ENCODE measurements at places on chromosomes 3 and 15.

GRCh38 chr15:67082007-67082536, 16.7 kb downstream of the SMAD3 start:
- DNase-seq: no peak
- H3K27ac ChIP-seq: no peak overlapping the region
- no peaks in the 10 kb centered on the region for H3K36me3 ChIP-seq
- no peak overlapping the region for H3K4me3 ChIP-seq
- H3K4me1 ChIP-seq: peaks cover 31% of the 10 kb centered on the region

DNA sequence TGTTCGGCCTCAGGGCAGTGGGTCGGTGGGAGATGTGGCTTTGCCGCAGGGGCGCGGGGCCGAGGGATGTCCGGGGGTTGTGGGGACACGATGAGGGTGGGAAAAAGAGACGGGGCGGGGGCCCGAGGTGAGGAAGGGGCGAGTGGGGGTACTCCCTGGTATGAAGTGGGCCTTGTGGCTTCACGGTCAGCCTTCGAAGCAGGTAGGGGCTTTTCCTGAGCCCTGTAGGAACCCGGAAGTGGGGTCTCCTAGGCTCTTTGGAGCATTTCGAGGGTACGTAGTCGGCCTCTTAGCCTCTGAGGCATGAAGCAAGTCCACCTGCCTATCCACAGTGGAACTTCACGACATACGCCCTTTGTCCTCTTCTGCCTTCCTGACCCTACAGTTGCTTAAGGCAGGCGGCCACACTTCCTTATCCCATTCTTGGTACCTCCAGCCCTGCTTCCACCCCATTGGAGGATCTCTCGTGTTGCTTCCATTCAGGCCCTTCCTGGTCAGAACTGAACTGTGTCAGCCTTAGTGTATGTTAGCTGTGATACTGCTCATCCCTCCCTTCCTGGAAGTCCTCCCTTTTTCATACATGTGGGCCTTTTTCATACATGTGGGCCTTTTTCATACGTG, 389 bp downstream of the ARPC4 start:
- no peaks in the 10 kb centered on the region for H3K27me3 ChIP-seq
- peak overlapping the region; percentile 91 for H3K4me3 ChIP-seq
- H3K36me3 ChIP-seq: peaks cover 32% of the 10 kb centered on the region
- H3K4me1 ChIP-seq: peaks cover 24% of the 10 kb centered on the region

- H3K27ac ChIP-seq: no peak overlapping the region
- peaks cover 8% of the 10 kb centered on the region for H3K4me1 ChIP-seq
- H3K27me3 ChIP-seq: no peaks in the 10 kb centered on the region
- H3K4me3 ChIP-seq: no peak overlapping the region
- H3K36me3 ChIP-seq: no peaks in the 10 kb centered on the region
These were observed 13.7 kb downstream of the FAM107A start for GRCh38 chr3:58563386-58564035.

- H3K27me3 ChIP-seq: no peaks in the 10 kb centered on the region
- no peaks in the 10 kb centered on the region for H3K36me3 ChIP-seq
- DNase-seq: peak; percentile 25
- peak overlapping the region; percentile 21 for H3K4me3 ChIP-seq
- no peak overlapping the region for H3K27ac ChIP-seq
- H3K4me1 ChIP-seq: peaks cover 4% of the 10 kb centered on the region
These were observed 159.5 kb downstream of the TP63 start for GRCh38 chr3:189790658-189791057.

DNA sequence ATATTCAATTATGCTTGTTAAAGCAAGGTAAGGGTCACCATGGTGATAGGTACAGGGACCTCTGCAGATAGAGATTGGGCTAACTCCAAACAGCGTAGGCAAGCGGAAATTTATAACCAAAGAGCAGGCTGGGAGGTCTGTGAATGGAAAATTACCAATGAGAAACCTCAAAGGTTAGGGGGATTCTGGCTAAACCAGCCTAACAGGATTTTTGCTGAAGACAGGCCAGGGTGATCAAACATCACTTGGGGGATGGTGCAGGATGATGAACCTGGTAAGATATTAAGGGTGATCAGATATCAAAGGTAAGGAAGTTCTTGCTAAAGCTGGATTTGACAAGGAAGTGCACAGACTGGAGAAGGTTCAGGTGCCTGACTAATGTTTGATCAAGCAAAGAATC, 35.3 kb upstream of the SNRPN start:
- H3K4me3 ChIP-seq: no peak overlapping the region
- DNase-seq: no peak
- H3K36me3 ChIP-seq: no peaks in the 10 kb centered on the region
- H3K27me3 ChIP-seq: no peaks in the 10 kb centered on the region
- no peak overlapping the region for H3K27ac ChIP-seq
- no peaks in the 10 kb centered on the region for H3K4me1 ChIP-seq

GRCh38 chr15:55916666-55917409, 76.6 kb downstream of the NEDD4 start:
- H3K4me3 ChIP-seq: no peak overlapping the region
- DNase-seq: no peak
- no peaks in the 10 kb centered on the region for H3K4me1 ChIP-seq
- no peaks in the 10 kb centered on the region for H3K36me3 ChIP-seq
- H3K27me3 ChIP-seq: no peaks in the 10 kb centered on the region
- no peak overlapping the region for H3K27ac ChIP-seq

GRCh38 chr3:32423534-32423933, 31.9 kb downstream of the CMTM7 start:
- H3K36me3 ChIP-seq: no peaks in the 10 kb centered on the region
- no peak overlapping the region for H3K4me3 ChIP-seq
- H3K27me3 ChIP-seq: no peaks in the 10 kb centered on the region
- H3K4me1 ChIP-seq: peaks cover 56% of the 10 kb centered on the region

DNA sequence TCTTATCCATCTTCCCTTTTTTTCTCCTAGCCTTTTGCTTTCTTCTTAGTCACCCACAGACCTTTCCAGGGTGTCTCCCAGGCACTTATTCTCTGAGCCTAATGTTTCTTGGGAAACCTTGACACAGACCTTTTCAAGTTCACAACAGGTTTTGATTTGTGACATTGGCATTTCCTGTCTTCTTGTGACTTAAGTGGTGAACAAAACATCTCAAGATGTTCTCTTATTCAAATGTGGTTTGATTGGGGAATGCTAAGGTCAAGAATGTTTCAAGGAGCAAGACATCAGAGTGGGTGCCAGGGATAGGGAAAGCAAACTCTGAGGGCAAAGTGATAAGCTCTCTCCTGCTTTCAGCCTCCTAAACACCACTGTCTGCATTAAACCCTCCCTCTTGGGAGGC, 68.2 kb upstream of the GSK3B start:
- no peak for DNase-seq
- no peaks in the 10 kb centered on the region for H3K27me3 ChIP-seq
- no peak overlapping the region for H3K4me3 ChIP-seq
- no peak overlapping the region for H3K27ac ChIP-seq
- H3K4me1 ChIP-seq: no peaks in the 10 kb centered on the region
- no peaks in the 10 kb centered on the region for H3K36me3 ChIP-seq

DNA sequence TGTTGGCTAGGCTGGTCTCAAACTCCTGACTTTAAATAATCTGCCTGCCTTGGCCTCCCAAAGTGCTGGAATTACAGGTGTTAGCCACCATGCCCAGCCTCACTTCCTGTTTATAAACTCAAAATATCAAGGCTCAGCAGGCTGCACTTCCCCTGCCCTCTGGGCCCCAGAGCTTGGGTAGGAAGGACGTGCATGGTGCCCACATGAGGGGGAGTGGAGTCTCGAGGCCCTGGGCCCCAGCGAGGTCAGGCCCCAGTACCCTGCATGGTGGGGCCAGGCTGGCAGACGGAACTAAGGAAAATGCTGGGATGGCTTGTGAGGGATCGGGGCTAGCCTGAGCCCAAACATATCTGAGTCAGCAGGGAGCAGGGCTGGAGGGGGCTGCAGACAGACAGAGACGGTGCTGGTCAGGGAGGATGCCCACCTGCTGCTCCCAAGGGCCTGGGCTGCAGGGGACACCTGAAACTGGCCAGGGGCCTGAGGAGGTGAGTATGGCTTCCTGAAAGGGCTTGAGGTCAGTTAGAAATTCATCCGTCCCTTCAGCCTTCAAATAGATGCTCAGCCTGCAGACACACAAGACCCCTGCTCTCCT, 5.1 kb downstream of the SPTBN5 start:
- H3K27ac ChIP-seq: no peak overlapping the region
- DNase-seq: no peak
- H3K4me3 ChIP-seq: no peak overlapping the region
- H3K27me3 ChIP-seq: no peaks in the 10 kb centered on the region

DNA sequence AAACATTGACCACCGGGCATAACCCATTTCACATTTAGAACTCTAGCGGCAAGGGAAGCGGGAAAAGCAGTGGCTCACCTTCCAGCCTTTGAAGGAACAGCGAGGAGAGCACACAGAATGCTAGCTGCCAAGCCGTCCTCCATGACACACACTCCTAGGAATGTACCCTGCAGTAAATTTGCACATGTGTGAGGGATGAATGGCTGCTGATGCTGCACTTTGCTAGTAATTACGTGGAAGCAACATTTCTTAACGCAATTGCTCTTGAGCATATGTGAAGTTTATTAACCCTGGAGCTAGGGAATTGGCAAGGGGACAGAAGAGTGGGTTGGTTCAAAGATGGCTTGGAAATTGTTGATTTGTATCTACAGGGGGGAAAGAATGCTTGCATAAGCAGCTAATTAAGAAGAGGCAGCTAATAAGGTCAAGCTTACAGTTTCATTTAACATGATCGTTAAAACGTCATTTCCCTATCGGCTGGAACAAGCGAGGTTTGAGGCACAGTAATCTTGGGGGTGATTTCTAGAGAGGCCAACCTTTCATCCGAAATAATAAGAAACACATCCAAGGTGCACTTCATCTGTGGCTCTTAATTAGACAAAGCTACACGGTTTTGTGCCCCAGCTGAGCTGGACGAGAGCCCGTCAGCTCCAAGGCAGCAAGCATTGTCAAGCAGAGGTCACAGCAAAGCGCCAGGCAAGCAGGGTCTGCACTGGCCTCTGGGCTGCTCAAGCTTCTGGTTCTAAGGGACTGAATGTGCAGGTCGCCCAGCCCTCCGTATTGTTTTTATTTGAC, 123.4 kb downstream of the CHSY1 start:
- H3K27me3 ChIP-seq: no peaks in the 10 kb centered on the region
- no peak overlapping the region for H3K4me3 ChIP-seq
- peak overlapping the region; percentile 93 for H3K27ac ChIP-seq
- no peaks in the 10 kb centered on the region for H3K36me3 ChIP-seq
- no peak for DNase-seq
- peaks cover 31% of the 10 kb centered on the region for H3K4me1 ChIP-seq

GRCh38 chr3:29011441-29011840, 269.4 kb upstream of the RBMS3 start:
- no peaks in the 10 kb centered on the region for H3K36me3 ChIP-seq
- no peak overlapping the region for H3K4me3 ChIP-seq
- no peak for DNase-seq

DNA sequence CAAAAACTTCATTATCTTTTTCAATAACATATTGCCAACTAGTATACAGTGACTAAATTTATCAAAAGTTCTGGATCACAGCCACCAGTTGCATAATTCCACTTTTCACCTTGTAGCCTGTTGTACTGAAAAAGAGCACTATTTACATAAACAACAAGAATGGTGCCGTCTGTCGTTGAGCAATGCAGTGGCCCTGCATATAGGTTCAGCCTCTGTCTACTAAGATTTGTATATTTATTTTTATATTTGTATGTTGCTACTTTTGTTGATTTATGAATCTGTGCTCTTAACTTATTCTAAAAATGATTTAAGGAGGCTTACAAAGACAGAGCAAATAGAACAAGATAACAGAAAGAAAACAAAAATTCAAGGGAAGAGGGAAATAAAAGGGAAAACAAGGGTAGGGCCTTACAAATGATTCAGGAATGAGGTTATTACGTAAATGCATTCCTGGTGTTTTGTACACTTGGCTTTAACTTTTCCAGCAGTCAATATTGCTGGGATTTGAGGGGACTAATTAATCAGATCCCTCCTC, 257.6 kb upstream of the STT3B start:
- H3K4me1 ChIP-seq: no peaks in the 10 kb centered on the region
- DNase-seq: no peak
- no peaks in the 10 kb centered on the region for H3K36me3 ChIP-seq
- no peak overlapping the region for H3K27ac ChIP-seq
- H3K4me3 ChIP-seq: no peak overlapping the region

GRCh38 chr15:72338617-72339321, 18.8 kb upstream of the CELF6 start:
- H3K36me3 ChIP-seq: peaks cover 8% of the 10 kb centered on the region
- H3K4me1 ChIP-seq: no peaks in the 10 kb centered on the region
- no peaks in the 10 kb centered on the region for H3K27me3 ChIP-seq
- no peak overlapping the region for H3K27ac ChIP-seq

DNA sequence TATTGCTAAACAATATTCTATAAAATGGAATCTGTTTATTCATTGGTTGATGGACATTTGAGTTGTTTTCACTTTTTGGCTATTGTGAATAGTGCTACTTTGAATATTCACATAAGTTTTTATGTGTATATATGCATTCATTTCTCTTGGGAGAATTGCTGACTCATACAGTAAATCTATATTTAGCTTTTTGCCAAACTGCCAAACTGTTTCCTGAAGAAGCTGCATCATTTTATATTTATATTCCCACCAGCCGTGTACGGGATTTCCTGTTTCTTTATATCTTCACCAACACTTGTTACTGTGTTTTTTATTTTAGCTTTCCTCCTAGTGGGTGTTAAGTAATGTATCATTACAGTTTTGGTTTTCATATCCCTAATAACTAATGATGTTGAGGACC, 12.5 kb upstream of the TCAIM start:
- no peak overlapping the region for H3K4me3 ChIP-seq
- no peaks in the 10 kb centered on the region for H3K36me3 ChIP-seq
- no peak for DNase-seq

- H3K4me1 ChIP-seq: peaks cover 77% of the 10 kb centered on the region
- H3K36me3 ChIP-seq: no peaks in the 10 kb centered on the region
- H3K27ac ChIP-seq: no peak within 1 kb of the TSS
- H3K4me3 ChIP-seq: peak within 1 kb of the TSS; percentile 36
These were observed at the start of gene IQSEC1 for GRCh38 chr3:13073326-13074005. TSS of gene IQSEC1 (minus strand) at chr3:13073429. CDS start at chr3:13073014, 415 bp downstream.

DNA sequence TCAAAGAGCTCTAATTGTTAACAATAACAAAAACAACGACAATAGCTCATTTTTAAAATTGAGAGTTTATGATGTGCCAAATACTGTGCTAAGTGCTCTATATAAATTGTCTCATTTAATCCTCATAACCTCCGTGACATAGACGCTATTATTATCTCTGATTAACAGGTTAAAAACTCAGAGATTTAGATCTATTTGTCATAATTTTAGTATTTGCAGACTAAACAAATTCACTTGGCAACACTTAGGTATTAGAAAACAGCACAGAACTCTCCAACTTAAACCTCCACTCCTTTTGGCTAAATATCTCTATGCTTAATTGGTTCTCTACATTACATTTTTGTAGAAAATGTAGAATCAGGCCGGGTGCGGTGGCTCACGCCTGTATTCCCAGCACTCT, 136.4 kb downstream of the SPATA16 start:
- no peak for DNase-seq
- H3K27ac ChIP-seq: no peak overlapping the region
- H3K36me3 ChIP-seq: no peaks in the 10 kb centered on the region

- H3K36me3 ChIP-seq: no peaks in the 10 kb centered on the region
- H3K4me1 ChIP-seq: no peaks in the 10 kb centered on the region
- H3K4me3 ChIP-seq: no peak overlapping the region
- no peaks in the 10 kb centered on the region for H3K27me3 ChIP-seq
These were observed 671.1 kb downstream of the TBL1XR1 start for GRCh38 chr3:176526225-176526624.

GRCh38 chr15:101277038-101277822, at the start of gene SELENOS:
TSS of gene SELENOS (minus strand) at chr15:101277485. CDS start at chr15:101277417, 68 bp downstream.
- H3K4me3 ChIP-seq: peak within 1 kb of the TSS; percentile 74
- H3K27ac ChIP-seq: peak within 1 kb of the TSS; percentile 51
- H3K27me3 ChIP-seq: no peaks in the 10 kb centered on the region
- H3K4me1 ChIP-seq: peaks cover 9% of the 10 kb centered on the region
- DNase-seq: peak; percentile 80

GRCh38 chr3:69425249-69425648, 39.4 kb upstream of the FRMD4B start:
- H3K4me3 ChIP-seq: no peak overlapping the region
- no peak overlapping the region for H3K27ac ChIP-seq
- no peaks in the 10 kb centered on the region for H3K27me3 ChIP-seq
- no peak for DNase-seq
